Activated CD4-positive, CD25-positive, alpha-beta regulatory T cell treated with anti-CD3 and anti-CD28 coated beads, Interleukin-2, amount 50 U/mL, for 24 hours (primary cell): ENCODE measurements at places on chromosomes 5 and 9.

DNA sequence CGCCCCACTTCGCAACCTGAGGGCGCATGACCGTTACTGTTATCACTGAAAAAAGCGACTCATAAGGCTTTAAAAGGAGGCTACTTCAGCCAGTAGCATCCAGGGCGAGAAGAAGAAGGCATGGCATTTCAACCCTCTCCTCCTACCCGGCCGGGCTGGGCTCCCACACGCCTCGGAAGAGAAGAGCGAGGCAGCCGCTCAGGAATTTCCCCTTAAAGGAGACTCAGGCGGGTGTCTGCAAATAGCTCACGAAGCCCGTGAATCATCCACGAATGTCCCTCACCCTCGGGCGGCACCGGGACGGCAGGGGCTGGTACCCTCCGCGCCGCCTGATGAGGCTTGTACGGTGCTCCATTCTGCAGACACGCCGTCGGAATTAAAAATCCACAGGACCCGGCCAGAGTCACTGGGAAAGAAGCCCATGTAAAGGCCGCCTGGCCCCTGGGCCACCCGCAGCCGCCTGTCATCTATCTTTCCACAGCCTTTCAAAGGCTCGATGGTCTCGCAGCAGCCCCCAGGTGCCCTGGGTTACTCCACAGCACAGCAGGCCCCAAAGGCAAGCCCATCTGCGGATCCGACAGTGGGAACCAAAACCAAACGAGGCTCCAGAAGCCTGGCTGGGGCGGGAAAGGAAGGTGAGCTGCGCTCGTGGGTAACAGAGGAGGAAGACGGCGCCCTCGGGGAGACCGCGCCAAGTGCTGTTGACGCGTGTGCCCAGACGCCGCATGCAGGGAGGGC lies 11.8 kb downstream of the SLC12A7 start:
- ATAC-seq = no peak

- no peak for ATAC-seq
Observed at GRCh38 chr5:24264547-24264946, 380.2 kb downstream of the CDH10 start.

GRCh38 chr5:141441571-141442170 lies 11.4 kb downstream of the PCDHGA12 start:
- ATAC-seq = no peak

- no peak for ATAC-seq
Observed at GRCh38 chr5:159211729-159212174, 2.4 kb upstream of the RNF145 start.

DNA sequence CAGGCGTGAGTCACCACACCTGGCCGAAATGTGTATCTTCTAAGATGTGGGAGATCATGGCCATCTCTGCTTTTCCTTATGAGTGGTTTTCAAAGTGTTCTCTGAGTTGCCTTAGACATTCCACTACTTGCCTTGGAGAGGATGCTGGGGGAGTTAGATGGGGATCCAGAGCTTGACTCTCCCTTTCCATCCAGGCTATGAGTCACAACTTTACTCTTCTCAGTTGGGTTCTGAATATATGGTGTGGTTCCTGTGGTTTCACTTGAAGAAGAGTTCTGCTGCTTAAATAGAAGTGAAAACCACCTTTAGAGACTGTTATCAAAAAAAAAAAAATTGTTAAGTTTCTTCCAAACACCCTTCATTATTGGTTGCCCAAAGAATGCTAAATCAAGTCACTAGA lies 217.6 kb downstream of the ZNF608 start:
- ATAC-seq = no peak

DNA sequence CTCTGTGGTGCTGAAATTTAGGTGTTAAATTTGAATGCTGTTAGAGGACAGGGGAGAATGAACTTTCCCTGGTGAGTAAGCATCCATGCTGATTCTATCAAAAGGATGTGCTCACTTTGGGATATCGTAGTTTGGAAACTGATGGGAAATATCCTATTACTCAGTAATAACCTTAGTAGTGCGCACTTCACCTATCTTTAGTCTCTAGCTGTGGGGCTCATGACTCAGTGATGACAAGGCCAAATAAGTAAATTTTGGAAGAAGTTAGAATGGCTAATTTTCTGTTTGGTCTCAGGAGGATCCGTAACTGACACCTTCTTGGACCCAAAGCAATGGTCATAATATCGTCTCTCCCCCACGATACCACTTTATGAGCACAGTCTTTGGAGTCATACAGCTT lies 448.4 kb downstream of the PSAT1 start:
- no peak for ATAC-seq

DNA sequence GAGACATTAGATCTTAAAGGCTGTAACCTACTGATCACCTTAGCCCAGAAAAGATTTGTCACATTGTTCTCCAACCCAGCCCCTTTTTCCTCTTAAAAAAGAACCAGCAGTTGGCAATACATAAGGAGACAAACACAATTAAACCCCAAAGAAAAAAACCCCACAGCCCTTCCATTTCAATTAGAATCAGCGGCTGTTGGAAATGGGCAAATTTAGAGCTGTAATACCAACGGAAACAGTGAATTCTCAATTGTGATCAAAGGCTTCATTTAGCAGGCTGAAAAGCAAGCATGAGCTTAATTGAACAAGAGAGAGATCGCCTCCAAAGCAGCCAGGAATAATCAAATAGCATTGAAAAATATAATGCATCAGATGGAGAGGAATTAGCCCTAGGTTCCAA lies 153.6 kb downstream of the FAM114A2 start:
- no peak for ATAC-seq

- ATAC-seq = no peak
Observed at GRCh38 chr5:37834542-37835379, 5.1 kb downstream of the GDNF start.

DNA sequence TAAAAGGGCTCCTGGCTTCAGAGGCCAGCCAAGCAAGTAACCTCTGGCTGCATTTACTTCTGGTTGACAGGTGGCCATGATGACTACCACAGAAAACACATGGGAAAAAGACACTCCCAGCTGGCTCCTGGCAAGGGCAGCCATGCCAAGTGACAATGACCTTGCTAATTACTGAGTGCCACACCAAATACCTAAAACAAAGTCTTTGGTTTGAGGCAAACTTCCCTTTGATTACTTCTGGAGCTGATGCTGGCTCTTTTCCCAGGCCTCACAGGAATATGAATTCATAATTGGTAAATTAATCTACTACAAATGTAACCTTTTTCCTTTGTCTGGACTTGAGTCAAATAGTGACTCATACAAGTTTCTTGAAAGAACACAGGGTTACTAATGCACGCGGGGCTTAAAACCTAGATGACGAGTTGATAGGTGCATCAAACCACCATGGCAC lies 61.0 kb downstream of the LPAR1 start:
- no peak for ATAC-seq

GRCh38 chr5:142611154-142611553 lies 74.7 kb downstream of the FGF1 start:
- peak; percentile 73 for ATAC-seq

- no peak for ATAC-seq
Observed at GRCh38 chr5:57033103-57033502, 81.2 kb upstream of the MIER3 start.

DNA sequence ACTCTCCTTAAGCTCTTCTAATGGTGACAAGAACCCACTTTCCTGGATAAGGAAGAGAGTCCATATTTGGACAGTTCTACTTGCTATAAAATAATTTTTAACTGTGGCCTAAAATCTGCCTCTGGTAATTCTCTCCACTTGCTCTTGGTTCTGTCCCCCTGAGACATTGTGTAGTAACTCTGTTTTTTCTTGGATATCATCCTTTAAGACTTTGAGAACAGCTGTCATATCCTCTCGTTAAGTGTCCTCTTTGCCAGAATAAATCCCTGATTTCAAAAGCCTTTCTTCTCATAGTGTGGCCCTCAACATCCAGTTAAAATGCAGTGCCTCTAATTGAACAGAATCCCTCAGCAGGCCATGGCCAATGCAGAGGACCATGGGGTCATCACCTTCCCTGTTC lies 101.5 kb downstream of the ARHGEF28 start:
- ATAC-seq = no peak

DNA sequence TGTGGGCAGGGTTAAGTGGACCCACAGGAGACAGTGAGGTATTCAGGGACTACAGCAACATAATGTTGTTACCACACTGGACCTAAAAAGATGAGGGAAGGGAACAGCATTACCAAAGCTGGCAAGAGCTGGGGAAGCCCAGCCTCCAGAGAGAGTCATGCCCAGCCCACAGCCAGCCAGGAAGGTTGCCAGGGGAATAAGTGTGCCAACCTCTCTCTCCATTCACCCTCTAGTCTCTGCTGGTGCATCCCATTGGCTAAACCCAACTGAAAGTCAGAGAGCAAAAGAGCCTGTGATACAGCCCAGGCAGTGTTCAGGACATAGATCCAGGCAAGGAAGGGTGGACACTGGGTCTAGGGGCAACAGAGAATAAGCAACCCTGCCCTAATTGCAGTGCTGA lies 35.8 kb upstream of the AFAP1L1 start:
- no peak for ATAC-seq

- ATAC-seq = no peak
Observed at GRCh38 chr5:58452566-58453258, 7.2 kb downstream of the PLK2 start.

DNA sequence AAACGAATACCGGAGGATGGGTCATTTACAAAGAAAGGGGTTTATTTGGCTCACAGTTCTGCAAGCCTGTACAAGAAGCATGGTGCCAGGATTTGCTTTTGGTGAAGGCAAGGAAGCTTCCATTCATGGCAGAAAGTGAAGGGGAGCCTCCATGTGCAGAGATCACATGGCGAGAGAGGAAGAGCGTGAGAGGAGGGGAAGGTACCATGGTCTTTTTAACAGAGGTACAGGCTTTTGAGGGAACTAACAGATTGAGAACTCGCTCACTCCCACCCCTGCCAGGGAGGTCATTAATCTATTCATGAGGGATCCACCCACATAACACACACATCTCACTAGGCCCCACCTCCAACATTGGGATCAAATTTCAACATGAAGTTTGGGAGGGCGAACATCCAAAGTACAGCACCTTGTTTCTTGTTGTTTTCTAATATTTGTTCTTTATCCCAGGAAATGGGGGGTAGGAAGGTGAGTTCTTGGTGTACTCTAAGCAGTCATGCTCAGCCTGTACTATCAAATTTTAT lies 18.5 kb downstream of the TMC1 start:
- ATAC-seq = no peak

GRCh38 chr5:33068786-33069185 lies 357.7 kb downstream of the NPR3 start:
- ATAC-seq = no peak

GRCh38 chr5:165538065-165538464 lies 2032.6 kb downstream of the MAT2B start:
- ATAC-seq = no peak

GRCh38 chr5:55915783-55916182 lies 64.6 kb downstream of the IL31RA start:
- ATAC-seq = no peak

GRCh38 chr5:144698484-144698883 lies 527.8 kb downstream of the KCTD16 start:
- no peak for ATAC-seq

DNA sequence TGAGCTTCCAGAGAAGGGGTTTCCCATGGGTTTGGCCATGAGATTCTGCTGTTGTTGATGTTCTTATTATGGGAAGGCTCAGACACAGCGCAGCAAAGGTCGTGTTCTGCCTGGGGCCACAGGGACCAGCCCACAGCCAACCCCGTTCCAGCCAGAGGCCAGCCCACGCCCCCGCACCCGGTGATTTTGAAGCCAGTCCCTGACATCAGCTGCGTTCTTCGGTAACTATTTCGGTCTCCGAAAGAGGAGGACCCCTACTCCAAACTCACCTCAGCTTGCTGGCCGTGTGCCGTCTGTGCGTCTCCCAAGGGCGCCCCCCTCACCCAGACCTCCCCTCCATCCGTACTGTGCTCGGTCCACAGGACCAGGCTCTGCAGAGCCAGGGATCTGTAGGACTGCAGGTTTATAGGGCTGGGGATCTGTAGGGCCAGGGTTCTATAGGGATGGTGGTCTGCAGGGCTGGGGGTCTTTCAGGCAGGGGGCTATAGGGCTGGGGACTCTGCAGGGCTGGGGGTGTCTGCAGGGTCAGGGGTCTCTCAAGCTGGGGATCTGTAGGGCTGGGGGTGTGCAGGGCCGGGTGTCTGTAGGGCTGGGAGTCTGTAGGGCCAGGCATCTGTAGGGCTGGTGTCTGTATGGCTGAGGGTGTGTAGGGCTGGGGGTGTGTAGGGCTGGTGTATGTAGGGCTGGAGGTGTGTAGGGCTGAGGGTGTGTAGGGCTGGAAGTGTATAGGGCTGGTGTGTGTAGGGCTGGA lies 11.8 kb downstream of the COL5A1 start:
- no peak for ATAC-seq

GRCh38 chr9:17160327-17160726 lies 25.5 kb downstream of the CNTLN start:
- ATAC-seq = no peak

DNA sequence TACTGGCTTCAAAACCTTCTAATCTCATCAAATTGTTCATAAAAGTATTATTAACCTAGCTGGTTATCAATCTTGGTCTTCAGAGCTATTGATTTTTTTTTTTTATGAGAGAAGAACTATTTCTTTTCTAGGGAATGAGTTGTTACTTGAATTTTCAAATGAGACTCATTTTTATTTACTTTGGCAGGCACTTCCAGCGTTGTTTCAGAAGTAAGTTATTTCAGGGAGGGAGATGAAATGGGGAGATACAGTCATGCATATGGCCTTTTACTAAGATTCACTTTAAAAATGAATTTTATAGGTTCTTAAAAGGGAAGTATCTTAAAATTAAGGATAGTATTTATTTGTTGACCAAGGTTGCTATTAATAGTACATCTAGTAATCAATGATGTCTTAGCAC lies 129.6 kb downstream of the IZUMO3 start:
- ATAC-seq = no peak

DNA sequence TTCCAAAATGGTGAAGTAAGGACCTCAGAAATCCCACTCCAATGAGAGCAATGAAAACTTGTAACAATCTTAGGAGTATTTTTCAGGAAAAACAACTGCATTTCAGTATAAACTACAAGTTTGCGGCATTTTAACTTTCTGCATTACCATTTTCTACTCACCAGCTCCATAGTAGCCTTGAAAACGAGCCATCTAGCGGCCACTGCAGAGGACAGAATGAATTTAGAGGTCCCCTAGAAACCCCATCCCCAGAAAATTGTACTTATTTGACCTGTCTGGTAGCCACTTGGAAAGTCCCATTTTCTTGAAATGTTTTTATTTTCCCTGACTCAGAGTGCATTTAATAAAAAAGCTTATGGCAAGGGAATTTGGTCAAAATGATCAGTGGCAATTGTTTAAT lies 205.4 kb upstream of the ITGA1 start:
- no peak for ATAC-seq

DNA sequence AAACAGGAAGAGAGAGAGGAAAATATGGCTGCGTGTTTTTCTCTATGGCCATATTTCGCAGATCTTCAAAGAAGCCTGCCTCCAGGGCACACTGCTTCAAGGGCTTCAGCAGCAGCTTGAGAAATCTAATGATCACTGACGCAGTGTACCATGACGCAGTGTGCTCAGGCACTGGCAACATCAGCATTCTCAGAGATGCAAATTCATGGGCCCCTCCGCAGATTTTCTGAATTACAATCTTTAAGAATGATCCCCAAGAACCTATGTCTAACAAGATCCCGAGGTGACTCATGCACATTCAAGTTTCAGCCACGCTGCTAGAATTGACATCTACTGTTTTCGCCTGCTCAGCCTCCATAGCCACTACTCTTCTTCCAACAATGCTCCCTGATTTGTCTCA lies 143.9 kb upstream of the ZNF366 start:
- ATAC-seq = no peak
